Vagina (tissue), 2 donors: ENCODE measurements at places on chromosomes 4 and X.
A peak's percentile ranks its signal among the peaks of the same experiment; 100 is the strongest.

DNA sequence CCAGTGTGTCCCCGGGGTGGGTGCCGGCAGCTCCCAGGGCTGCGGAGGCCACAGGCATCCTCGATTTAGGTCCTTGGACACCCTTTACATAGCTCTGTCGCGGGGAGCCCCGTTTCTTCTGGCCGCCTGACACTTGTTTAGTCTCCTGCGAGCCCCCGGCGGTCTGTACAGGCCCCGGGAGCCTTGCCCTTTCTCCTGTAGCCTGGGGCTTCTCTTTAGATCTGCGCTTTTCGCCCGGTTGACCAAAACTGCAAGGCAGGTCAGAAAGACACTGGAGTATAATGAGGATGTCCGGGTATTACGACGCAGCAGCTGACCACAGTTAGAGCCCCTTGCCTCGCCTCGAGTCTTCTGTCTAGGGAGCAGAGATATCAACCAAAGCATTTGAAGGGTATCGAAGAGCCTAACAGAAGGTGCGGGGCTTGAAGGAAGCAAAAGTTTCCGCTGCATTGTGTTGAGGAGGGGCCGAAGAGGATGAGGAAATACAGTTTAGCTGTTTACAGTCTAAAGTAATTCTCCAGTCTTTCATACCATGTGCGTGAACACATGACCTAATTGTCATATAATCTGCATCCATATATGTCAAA, 479 bp downstream of the BRCC3 start:
- peak; percentile 87 for DNase-seq

DNA sequence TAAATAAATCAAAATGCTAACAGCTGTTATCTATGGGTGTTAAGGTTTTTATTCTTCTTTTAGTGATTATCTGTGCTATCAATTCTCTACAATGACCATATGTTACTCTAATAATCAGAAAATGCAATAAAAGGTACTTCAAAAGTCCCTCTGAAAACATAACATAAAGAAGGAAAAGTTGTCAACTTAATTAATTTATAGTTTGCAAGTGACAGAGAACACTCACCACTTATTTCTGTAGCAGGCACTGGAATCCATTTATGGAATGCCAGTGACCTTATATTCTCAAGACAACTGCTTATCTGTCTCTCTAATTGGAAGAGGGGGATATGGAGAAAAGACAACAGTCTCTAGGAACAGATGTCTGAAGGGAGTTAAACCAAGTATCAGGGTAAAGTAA, 25.6 kb upstream of the PLS3 start:
- DNase-seq = no peak

- DNase-seq = no peak
These were observed 17.5 kb downstream of the RFC1 start for GRCh38 chr4:39348371-39349315.

- no peak for DNase-seq
These were observed 67.0 kb upstream of the KLHL13 start for GRCh38 chrX:118183606-118184005.

- DNase-seq = no peak
These were observed 5.4 kb upstream of the SHOX start for GRCh38 chrX:625137-625691.

DNA sequence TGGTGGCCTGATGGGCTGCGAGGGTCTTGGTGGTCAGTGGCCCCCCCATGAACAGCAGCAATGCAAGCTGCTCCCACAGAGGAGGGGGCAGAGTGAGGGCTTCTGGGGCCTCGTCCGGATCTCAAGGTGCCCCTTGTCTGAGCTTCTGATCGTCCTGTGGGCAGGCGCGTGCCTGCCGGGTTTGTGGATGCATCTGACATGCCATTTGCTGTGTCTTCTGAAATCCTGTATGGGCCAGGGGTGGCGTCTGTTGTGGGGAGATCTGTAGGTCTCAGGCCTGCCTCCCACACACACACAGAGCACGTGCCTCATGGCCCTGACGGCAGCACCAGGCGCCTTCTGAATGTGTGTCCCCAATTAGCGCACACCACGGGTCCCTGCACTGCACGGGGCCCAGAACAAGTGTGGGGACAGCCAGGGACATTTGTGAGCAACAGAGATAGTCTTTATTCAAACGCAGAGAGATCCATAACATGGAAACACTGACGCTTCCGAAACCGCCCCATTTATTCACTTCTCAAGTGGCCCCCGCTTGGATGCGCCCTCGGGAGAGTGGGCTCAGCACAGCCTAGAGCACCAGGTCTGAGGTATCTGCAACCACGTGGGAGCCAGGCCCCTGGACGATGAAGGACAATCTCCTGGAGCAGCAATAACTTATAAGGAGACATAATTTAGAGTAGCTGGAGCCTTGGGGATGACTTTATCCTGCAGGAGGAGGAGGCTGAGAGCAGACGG, 5.7 kb downstream of the SPON2 start:
- peak; percentile 87 for DNase-seq

DNA sequence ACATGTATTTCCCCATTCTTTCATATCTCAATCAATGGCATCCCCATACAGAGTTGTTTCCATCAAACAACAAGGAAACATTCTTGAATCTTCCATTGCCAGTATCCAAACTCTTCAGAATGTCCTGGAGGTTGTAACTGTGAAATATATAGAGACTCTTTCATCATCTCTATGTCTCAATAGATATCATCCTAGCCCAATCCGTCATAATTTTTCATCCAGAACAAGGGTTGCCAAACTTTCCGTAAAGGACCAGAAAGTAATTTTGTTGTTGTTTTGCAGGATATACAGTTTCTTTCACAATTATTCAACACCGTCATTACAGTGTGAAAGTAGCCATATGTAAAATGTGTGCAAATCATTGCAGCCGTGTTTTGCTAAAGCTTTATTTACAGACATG, 15.2 kb upstream of the CXCL6 start:
- no peak for DNase-seq

- DNase-seq = no peak
These were observed at the start of gene EPHA5 for GRCh38 chr4:65670331-65671031. Gene EPHA5 (minus strand): TSS chr4:65670489. CDS start chr4:65669742, 747 bp downstream.

GRCh38 chr4:155907556-155907955, 4.1 kb downstream of the TDO2 start:
- no peak for DNase-seq

GRCh38 chrX:18573556-18573955, 98.4 kb downstream of the RS1 start:
- DNase-seq = no peak

DNA sequence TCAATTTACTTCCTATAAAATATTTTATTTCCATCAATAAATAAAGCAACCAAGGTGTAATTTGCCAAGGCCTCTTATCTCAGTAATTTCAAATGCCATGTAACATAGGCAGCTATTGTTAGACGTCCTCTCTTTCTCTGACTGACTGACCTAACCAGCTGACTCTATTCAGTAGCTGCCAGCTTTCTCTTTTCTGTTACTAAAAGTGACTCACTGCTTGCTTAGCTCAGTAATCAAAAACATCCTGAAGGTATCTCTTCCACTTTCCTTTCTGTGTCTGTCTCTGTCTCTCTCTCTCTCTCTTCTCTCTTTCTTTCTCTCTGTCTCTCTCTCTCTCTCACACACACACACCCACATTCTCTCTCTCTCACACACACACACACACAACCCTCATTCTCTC, 134.2 kb downstream of the SPOCK3 start:
- no peak for DNase-seq

DNA sequence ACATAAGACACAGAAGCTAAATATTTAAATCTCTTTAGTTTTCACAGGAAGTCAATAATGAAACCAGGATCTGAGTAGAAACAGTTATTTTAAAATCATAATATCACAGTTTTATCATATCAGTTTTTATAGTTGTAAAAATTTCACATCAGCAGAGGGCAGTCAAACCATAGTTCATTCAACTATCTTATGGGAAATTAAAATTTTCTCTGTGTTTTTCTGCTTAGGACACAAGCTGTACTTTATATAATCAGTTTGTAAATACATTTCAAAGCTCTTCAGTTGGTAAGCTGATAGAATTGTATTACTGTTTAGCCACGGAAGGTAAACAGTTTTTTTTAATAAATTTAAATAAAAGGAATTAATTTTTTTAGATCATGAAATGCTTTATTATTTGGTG, 204.8 kb upstream of the NUDT6 start:
- DNase-seq = no peak

- no peak for DNase-seq
These were observed 8.1 kb downstream of the MBNL3 start for GRCh38 chrX:132480581-132481203.

- DNase-seq = no peak
These were observed 8.1 kb upstream of the SLC25A6 start for GRCh38 chrX:1400049-1400448.

- DNase-seq = no peak
These were observed 9.7 kb upstream of the RHOXF1 start for GRCh38 chrX:120125444-120125843.
